ENCODE measurements at places on chromosomes 6 and 20.

DNA sequence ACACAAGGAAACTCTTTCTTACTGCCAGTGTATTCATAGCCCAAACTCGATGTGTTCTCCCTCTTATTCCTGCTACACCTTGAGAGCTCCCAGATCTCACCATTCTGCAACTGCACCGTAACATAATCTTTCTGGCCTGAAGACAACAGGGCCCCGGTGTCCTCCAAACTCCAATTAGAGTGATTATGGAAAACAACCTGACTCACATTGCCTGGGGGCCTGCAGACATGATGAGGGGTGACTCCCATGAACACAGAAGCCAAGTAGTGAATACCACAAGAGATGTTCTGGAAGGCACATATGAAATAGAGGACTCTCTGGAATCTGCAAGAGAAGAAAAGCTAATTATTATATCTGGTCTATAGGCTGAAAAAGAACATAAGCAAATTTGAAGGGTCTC lies 19.7 kb downstream of the SLC22A16 start:
- DNase-seq, result no peak

DNA sequence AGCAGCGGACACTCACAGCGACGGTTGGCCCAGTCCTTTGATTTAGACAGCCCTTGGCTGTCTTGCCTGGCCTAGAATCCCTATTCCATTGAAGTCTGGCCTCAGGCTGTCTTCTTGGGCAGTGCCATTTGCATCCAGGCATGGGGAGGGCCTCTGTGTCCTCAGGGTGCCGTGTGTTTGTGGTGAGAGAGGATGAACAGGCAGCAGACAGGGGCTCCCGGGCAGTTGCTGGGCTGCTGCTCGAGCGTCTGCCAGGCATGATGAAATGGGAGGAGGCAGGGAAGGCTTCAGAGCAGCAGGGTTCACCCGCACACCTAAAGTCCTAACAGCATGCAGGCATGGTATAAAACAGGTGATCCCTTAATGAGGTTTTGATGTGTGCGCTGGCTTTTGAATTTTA lies 126.9 kb downstream of the SOBP start:
- no peak for DNase-seq

DNA sequence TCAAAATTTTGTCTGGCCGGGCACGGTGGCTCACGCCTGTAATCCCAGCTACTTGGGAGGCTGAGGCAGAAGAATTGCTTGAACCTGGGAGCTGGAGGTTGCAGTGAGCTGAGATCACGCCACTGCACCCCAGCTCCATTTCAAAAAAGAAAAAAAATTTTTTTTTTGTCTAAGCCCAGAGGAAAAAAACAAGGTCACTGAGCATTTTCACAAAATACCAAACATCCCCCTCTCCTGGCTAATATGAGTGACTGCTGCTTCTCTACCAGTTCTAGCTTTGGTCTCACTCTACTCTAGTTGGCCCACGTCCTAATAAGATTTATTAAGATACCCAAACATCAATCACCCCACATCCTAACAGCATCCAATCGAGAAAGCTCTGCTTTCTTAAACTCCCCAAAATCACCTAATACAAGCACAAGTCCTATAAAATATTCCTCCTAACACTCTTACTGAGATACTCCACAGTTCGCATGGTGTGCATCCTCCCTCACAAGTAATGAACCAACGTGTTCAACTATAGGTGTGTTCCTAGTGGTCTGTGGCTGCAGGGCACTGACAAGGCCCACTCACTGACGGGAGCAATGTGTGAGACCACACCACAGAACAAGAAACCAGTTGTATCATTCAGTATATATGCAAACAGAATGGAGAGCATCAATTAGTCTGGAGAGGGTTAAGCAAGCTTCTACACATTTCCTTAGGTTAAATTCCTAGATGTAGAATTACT lies 64.2 kb downstream of the FKBP5 start:
- no peak for DNase-seq

- no peak for DNase-seq
Observed at GRCh38 chr6:109612268-109612667, 78.7 kb downstream of the AK9 start.

DNA sequence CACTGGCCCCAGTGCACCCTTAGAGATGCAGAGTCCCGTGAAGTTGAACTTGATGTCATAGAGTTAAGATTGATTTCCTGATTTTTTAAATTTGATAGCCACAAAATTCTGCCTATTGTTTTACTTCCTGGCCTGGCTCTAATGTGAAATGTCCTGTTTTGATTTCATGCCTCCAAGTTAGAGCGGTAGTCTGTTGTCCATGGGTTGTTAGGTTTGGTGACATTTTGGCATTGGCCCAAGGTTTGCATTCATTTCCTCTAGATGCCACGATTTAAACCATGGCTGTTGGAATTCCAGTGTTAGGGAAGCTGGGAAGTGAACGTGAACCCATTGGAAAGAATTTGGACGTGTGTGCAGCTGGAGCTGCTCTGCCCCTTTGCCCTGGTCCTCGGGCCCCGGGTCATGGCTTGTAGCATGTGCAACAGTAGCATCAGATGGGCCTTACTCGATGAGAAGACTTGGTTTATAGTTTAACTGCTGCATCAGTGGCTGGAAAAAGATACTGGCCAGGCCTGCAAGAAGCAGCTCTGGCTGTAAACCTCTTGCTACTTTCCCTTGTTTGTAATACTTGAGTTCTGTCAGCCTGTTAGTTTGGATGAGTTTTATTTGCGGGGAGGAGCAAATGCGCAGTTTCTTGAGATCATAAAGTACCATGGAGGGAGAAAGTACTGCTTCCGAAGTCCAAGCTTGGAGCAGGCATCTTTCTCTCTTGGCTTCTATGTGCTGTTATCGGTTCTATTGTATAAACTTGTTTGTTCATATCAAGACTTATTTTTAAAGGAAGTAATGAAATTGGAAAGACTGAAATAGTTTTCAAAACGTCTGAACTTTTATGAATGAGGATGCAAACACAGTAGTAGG lies 121.4 kb upstream of the CLDN20 start:
- no peak for DNase-seq

GRCh38 chr6:45480752-45481415 lies 103.2 kb upstream of the SUPT3H start:
- DNase-seq, result no peak

DNA sequence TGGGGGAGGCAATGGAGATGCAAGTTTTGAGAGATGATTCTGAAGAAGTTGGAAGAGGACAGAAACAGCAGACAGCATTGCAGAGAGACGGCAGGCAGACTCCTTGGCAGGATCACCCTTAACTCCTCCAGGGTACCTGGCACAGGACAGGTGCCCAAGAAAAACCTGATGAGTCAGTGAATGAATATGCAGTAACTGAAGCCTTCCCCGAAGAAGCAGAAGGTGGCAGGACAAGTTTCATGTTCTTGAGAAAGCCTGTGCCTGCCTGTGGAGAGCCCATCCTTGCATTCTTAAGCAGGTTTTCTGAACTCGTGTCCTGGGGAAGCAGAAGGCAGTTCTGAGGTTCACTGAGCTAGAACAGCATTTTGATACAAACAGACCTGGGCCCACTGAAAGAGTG lies 79.6 kb upstream of the SASH1 start:
- DNase-seq, result no peak

GRCh38 chr20:38113401-38114325 lies 51.4 kb downstream of the TGM2 start:
- peak; percentile 5 for DNase-seq

DNA sequence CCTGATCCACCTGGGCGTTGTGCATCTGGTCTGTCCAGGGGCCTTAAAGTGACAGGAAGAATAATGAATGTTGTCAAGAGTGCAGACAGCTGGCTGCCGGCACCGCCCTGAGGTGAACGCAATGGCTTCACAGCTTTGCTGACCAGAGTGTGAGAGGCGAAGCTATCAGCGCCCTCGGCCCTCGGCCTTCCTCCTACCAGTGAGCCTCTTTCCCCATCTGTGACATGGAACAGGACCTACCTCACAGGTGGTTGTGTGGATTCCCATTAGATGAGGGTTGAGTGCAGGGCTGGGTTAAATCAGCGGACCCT lies 54.8 kb downstream of the CTCFL start:
- DNase-seq, result no peak

DNA sequence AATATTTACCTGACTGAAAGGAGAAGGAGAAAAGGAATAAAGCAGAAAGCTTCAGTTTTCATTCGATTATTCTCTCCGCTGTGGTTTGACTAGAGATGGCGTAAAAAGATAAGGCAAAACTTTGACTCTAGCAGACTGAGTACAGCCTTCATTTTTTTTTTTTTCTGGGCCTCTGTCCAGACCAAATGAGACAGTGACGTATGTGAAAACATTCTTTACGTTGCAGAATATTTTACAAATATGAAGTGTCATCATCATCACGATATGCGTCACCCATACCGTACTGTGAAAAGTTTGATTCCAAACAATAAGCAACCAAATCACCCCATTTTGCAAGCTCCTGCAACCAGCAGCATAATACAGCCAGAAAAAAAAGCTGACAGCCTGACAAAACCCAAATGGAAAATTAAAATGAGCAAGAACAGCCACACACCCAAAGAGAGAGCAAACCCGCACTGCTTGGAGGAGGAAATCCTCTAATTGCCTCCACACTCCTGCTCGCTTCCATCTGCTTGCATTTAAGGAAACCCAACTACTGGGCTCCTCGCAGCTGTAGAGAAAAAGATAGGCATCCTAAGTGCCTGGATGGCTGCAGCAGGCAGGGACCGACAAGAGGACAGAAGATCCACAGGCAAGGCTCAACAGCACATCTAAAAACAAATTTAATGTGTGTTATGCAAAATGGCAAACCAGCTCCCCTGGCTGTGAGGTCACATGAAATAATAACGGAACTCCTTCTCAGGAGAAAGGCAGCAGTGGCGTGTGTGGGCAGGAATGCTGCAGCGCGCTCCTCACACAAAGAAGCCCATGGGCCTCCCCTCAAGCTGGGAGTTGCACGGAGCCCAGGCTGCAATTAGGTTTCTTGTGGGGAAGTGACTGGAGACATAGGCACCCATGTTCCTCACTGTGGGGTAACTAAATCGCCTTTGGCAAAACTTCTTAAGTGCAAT lies 113.1 kb downstream of the FYN start:
- DNase-seq, result no peak

DNA sequence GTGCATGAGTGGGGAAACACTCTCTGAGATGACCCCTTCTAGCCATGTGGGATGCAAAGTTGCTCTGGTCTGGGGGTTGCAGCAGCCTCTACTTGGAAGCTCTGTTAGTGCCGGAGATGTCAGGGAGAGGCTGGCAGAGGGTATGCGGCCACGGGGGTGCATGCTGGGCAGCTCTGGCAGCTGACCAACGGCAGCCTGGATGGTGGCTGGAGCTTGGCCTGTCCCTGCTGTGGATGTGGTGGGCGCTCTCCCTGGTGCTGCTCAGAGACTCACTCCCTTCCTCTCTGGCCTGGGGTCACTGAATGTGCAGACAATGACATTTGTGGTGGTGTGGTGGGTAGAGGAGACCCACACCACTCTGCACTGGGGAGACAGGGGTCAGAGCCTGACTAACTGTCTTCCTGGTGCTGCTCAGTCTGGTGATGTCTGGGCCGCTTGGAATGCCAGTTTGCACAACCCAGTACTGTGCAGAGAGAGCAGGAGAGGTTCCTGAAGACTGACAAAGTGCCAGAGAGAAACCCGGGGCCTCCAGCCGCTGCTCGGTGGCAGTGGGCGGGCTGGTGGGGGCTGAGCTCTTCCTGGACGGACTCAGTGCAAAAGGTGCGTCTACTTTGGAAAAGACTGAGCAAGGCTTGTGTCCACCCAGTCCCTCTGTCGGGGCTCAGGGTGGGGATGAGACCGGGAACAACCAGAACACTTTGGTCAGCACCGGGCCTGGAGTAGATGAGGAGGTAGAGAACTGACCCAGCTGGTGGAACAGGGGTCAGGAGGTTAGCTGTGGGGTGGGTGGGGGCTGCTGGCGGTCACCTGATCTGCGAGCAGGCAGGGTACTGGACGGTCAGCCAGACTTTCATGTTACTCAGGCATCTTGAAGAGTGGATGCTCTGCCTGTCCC lies 2.7 kb downstream of the MYT1 start:
- DNase-seq, result no peak

GRCh38 chr6:123997223-123997622 lies 193.6 kb downstream of the NKAIN2 start:
- DNase-seq, result no peak

DNA sequence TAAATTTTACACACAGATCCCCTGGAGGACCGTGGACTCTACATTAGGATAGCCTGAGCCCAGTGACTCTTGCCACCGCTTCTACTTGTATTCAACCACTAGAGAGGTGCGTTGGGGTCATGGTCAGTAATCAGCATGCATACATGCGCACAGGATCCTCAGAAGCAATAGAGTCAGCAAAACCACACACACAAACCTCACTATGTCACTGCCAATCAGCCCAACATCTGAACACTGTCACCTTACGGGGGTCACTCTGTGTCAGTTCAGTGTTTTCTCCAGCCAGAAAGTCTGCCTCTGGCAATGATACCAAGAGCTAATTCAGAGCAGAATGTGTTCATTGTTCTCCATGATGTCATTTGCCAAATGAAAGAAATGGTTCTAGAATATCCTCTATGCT lies 225.3 kb downstream of the KHDC1L start:
- DNase-seq, result no peak

DNA sequence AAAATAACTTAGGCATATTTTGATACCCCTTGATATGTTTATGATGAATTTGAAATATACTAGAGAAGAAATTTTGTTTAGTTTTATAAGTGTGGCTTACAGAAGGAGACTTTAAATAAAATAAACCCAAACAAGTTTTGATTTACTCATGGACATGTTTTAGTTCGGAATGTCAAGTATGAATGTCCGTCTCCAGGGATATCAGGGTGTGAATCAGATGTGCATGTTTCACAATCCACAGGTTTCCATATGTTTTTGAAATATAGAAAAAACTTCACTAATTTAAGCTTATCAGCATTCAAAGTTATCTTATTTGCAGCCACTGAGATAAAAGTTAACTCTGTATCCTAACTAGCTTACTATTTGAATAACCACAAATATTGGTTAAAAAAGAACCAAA lies 51.5 kb downstream of the PLCB1 start:
- no peak for DNase-seq

GRCh38 chr6:168132531-168133167 lies 53.6 kb upstream of the FRMD1 start:
- no peak for DNase-seq

Data from stimulated activated CD4-positive, alpha-beta T cell treated with anti-CD3 and anti-CD28 coated beads, Interleukin-12 subunit alpha, Interleukin-12 subunit beta, amount 100 ng/mL, for 48 hours (primary cell).